Frontal cortex (tissue), 4 donors: ENCODE measurements at places on chromosomes 11 and 22.

GRCh38 chr11:83057721-83058120, 14.0 kb downstream of the RAB30 start:
- no peak for DNase-seq

- no peak for DNase-seq
Observed at GRCh38 chr11:82901922-82902485, 468 bp downstream of the DDIAS start.

- DNase-seq = peak; percentile 6
Observed at GRCh38 chr11:7019500-7020182, 505 bp downstream of the ZNF214 start.

- DNase-seq = no peak
Observed at GRCh38 chr22:19378344-19378674, 53.2 kb downstream of the HIRA start.

- no peak for DNase-seq
Observed at GRCh38 chr11:35352077-35352888, 67.1 kb downstream of the SLC1A2 start.

DNA sequence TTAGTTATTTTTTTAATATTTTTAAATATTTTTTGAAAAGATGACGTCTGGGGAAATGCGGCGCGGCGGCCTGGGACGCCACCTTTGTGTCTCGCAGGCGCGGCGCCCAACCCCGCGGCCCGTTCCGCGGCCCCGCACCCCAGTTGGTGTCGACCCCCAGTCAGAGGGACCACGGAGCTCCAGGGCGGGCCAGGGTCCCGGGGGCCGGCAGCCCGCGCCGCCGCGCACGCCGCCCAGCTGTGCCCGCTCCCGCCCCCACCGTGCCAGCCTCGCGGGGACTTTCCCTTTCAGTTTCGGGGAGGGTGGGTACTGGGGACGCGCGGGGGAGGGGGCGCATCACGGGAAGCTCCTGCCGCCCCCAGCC, 1.6 kb downstream of the CCND1 start:
- no peak for DNase-seq

DNA sequence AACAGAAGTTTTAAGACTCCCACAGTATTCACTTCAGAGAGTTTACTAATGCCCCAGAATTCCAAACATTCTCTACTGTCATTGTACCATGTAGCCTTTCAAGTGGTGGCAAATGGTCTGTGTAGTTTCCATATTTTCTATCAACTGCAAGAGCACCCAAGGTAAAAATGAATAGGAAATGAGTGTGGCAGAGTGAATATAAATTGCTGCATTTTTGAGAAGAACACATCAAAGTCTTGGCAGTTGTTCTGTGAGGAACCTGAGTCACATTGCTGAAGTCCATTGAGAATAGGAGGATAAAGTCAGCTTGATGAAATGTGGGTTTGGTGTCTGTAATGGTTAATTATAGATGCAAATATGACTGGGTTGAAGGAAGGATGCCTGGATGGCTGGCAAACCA, 193.6 kb downstream of the AASDHPPT start:
- DNase-seq = no peak

DNA sequence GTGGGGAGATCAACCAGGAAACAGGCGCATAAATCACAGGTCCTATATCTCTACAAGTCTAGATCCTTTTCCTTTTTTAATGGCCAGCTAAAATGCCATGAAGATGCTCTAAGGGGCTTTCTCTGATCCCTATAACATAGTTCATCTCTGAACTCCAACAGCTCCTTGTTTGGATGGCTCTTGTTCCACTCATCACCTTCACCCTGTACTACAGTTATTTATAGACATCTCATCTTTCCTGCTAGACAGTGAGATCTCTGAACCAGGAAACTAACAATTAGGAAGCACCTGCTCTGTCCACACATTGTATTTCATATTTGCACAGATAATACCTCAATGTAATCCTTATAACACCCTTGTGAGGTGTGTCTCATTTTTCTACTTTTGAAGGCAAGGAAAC, 31.6 kb downstream of the KCNA4 start:
- no peak for DNase-seq

DNA sequence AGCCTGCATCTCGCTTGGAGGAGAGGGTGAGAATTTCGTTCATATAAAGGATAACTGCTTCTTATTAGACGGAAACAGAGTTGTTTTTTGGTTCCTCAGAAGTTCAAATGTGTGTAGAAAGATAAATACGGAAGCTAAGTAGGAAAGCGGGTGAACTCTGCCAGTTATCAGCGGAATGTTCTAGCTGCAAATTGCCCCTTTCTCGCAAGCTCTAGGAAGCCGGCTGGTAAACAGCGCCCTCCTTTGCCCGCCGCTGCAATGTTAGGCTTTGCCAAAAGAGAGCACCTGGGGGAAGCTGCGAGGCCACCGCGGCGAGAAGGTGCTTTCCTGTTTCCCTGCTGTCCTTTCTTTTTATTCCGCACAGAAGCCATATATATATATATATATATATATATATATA, 67.0 kb downstream of the IGLL5 start:
- DNase-seq = no peak

GRCh38 chr11:8035200-8035855, 45.7 kb upstream of the TUB start:
- no peak for DNase-seq
